ENCODE measurements at places on chromosomes 2 and 18.

DNA sequence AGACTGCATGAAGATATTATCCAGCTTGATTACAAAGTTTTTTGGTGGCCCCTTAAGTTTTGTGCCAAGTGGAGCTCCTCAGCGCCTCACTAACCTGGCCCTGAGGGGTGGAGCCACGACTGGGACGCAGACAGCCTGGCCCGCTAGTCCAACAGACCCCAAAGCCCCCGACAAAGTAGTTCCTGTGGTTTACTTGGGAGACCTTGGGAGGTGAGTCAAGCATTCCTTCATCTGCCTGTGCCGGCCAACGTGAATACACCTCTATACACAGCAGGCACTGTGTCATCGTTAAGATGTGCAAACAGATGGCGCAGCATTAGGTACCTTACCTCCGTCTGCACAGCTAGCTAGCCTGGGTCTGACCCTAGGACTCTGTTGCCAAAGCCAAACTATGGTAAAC is 55.0 kb upstream of the LAMA1 start:
- no peak for DNase-seq

DNA sequence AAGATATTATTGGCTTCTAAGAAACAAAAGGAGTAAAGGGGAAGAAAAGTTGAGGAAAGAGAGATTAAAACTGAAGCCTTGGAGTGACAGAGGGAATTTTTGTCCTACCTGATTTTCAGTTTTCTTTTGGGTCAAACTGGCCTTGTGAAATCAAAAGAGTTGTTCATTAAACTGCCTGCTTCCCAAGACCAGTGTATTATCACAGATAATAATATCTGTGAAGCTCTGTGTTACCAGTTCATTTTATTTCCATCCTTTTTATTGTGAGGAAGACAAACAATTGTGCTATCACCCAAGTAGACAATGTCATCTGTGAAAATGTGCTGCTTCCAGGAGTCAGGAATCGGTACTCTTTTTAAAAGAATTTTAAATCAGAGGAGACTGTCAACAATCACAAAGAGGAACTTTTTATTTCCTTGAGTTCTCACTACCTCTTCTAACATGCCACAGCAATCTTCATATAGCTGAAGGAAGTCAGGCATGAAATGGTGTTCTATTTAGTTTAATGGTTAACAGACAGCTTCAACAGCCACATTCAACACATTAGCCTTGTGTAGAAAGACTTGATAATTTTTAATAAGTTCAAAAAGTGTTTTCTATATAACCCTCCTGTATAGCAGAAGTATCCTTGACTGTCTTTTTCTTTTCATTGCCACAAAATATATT is 554.8 kb downstream of the PIK3C3 start:
- DNase-seq: no peak

- DNase-seq: no peak
Observed at GRCh38 chr2:28224648-28225472, 167.8 kb upstream of the FOSL2 start.

DNA sequence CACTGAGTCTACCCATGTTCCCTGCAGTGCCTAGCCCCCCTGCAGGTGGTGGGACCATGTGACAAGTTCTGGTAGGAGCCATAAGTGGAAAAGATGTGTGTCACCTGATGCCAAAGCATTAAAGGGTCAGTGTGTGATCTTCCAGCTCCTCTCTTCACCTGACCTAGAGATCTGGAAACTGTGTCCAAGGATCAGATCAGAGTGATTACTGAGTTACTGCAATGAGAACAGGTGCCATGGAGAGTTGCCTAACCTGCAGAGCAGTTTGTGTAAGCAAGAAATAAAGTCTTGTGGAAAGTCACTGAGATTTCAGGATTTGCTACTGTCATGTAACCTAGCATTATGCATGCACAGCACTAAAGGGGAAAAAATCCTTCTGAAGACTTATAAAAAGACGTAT is 90.6 kb downstream of the ACVR1C start:
- DNase-seq: no peak

DNA sequence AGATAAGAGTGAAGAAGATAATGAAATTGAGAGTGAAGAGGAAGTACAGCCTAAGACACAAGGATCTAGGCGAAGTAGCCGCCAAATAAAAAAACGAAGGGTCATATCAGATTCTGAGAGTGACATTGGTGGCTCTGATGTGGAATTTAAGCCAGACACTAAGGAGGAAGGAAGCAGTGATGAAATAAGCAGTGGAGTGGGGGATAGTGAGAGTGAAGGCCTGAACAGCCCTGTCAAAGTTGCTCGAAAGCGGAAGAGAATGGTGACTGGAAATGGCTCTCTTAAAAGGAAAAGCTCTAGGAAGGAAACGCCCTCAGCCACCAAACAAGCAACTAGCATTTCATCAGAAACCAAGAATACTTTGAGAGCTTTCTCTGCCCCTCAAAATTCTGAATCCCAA is 15.7 kb downstream of the MSH6 start:
- no peak for DNase-seq
